ENCODE measurements at places on chromosomes 6 and 20.

- no peak for DNase-seq
These were observed 27.6 kb downstream of the PHACTR3 start for GRCh38 chr20:59631751-59632540.

DNA sequence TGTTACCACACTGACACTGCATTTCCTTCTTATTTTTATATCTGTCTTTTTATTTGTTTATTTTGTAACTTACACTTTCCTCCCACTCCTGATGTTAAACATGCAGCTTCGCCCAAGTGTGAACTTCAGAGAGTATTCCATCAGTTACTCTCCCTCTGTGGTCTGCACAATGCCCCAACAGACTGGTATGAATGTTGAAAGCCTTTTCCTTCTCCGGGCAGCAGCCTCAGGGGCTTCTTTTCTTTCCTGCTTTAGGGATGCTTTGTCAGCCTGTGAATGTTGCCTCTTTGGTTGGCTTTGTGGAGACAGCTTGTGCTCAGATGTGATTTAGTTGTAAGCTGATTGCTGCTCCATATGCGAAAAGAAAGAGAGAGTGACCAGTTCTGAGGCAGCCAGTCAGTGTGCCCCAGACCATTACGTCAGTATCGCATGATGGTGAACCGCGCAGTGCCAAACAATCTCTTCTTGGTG lies 44.0 kb downstream of the SMPDL3A start:
- no peak for DNase-seq

DNA sequence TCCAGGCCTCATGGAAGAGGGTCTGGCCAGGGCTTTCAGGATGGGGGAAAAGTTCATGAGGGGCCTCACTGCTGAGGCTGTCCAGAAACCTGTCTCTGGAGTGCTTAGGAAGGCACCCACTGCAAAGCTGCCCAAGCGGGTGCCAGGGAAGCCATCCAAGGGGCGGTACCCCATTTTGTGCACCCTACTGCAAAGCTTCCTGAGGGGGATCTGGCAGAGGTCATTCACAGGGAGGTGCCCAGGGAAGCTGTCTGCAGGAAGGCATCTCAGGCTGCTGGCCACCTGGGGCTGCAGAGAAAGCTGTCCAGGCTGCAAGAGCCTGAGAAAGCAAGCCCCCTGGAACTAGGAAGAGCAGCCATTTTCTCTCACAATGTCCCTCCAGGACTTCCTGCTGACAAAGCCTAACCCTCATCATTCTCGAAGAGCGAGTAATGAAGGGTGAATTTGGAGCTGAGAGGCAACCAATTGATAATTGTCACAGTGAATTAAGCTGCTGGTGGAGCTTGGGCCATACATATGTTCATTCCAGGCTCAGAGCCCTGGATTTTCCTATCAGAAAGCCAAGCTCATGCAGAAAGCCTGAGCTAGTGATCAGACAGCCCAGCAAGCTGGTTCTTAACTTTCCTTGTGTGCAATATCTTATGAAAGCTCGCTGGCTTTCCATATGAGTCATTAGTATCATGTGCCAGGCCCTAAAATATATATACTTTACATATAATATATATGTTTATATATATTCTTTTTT lies 62.2 kb upstream of the SLC22A16 start:
- DNase-seq, result no peak

DNA sequence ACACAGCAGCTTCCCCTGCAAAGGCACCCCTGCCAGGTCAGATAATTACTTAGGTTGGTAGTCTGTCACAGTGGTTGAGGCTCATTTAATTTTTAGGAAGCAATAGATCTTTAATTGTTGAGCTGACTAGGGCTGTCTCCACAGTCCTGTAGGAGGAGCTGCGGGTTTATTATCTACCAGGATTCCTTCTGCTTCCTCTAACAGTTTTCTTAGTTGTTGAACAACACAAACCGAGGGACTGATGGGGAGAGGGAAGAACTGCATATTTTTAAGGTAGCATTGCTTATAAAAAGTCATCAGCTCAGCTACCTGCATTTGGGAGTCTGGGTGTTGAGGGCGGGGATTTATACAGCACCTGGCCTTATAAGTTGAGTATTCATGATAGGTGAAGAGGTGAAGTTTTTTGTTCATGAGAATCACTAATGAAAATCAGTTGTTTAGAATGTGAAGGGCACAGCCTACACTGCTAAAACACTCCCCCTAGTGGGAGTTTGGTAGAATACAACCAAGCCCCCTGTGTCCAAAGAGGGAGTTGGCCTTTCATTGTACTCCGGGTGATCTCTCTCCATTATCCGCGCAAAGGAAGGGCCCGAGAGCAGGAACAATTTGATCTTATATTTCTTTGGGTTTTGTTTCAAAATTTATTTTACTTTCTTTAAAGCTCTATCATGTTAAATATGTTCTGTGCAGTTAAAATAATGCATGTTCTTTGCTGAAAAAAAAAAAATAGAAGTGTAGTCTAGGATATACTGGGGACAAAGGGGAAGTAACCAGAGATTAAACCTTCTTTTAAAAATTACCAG lies 69.6 kb downstream of the SSR1 start:
- DNase-seq, result peak; percentile 45

- no peak for DNase-seq
These were observed 87.5 kb downstream of the SYNJ2 start for GRCh38 chr6:158068893-158069799.

GRCh38 chr6:37359039-37359438 lies 5.3 kb downstream of the RNF8 start:
- no peak for DNase-seq

- no peak for DNase-seq
These were observed 26.8 kb upstream of the MMP24 start for GRCh38 chr20:35199740-35200139.

DNA sequence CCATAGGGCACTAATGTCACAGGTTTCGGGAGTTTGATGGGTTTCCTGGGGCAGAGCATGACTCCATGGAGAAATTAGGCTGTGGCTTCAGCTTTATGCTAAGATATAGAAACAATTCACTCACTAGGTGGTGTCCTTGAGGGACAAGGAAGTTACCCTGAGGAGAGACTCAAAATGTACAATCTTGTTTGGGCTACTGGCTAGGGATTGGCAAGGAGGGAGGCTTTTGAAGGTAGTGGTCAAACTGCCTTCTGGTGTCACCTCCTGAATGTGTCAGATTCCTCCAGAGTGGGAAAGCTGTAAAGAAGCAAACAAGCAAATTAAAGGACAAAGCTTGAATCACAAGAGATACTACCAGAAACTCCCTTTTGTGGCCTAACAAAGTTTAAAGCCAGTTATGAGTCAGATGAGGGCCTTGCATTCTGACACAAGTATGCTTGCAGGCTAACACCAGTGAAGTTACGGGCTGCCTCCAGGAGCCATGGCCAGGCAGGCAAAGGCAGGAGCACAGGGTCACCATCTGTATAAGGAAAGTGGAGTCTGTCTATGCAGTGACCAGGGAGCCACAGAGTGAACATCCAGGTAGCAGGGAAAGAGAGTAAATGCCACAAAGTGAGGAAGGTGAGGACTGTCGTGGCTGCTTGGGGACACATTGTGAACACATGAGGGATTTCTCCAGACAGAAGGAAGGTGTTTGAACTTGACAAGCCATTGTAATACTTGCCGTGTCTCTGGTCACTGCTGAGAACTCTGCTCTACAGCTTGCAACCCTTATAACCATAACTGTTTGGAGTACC lies 107.7 kb upstream of the DTNBP1 start:
- no peak for DNase-seq

- DNase-seq, result no peak
These were observed 99.9 kb upstream of the RIN2 start for GRCh38 chr20:19658137-19658536.
